ENCODE measurements at places on chromosomes 16 and 17. TPM values are rescaled to one million over a fixed set of nuclear protein-coding genes. Genes with fewer than 3 reads are reported as not detected.

BHLHA9 gene
- not detected for total RNA-seq

KCNG4 gene
- total RNA-seq, result not detected

CDR2L gene
- 2.2 TPM for total RNA-seq

MYH3 gene
- 2.3 TPM for total RNA-seq

NKIRAS2 gene
- 31.1 TPM for total RNA-seq

DNA sequence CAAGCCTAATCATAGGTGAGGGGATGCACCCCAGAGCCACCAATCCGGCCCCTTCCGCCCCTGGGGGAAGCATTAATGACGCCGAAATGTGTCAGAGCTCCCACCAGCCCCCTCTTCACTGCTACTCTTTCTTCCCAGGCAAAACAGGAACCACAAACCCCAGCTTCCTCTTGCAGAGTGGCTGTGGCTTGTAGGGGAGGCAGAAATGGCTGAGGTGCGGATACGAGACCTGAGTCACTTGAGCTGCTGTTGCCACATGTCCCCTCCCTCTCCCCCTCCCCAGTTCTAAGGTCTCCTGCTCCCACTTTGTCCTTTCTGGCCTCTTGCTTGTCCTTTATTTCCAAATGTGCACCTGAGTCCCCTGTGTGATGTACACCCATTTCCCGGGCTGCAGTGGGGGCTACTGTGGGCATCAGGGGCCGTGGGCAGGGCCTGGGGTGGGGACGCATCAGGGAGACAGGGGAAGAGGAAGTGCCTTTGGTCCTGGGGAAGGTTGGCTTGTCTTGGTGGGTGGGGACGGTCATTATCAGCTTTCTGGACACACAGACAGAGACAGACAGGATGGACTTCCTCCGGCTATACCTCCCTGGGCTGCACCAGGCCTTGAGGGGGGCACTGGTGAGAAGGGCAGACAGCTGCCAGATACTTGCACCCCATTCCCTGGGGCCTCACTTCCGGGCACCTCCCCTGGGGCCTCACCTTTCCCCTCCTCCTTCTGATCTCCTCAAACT, at the start of gene APOBR:
TSS of gene APOBR (plus strand) at position 523 of the 731 bp plus-strand sequence. CDS start at position 562, 39 bp downstream.
- peak; percentile 78 for DNase-seq

- DNase-seq, result peak; percentile 75
Measured at GRCh38 chr16:85028685-85029407, 1.3 kb downstream of the KIAA0513 start.

- no peak for DNase-seq
Measured at GRCh38 chr17:81386646-81387099, 8.6 kb upstream of the BAHCC1 start.

DNA sequence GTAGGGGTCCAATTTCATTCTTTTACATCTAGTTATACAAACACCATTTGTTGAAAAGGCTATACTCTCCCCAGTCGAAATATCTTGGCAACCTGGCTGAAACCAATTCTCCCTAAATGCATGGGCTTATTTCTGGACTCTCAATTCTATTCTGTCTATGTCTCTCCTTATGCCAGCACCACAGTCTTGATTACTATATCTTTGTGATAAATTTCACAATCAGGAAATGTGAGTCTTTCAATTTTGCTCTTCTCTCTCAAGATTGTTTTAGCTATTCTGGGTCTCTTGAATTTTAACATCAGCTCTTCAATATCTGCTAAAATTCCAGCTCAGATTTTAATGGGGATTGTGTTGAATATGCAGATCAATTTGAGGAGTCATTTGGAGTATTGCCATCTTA, 5.9 kb upstream of the TRIM25 start:
- DNase-seq, result no peak

GRCh38 chr16:3641801-3642396, 12.6 kb upstream of the DNASE1 start:
- no peak for DNase-seq

- no peak for DNase-seq
Measured at GRCh38 chr16:3730161-3731125, 13.1 kb upstream of the TRAP1 start.

DNA sequence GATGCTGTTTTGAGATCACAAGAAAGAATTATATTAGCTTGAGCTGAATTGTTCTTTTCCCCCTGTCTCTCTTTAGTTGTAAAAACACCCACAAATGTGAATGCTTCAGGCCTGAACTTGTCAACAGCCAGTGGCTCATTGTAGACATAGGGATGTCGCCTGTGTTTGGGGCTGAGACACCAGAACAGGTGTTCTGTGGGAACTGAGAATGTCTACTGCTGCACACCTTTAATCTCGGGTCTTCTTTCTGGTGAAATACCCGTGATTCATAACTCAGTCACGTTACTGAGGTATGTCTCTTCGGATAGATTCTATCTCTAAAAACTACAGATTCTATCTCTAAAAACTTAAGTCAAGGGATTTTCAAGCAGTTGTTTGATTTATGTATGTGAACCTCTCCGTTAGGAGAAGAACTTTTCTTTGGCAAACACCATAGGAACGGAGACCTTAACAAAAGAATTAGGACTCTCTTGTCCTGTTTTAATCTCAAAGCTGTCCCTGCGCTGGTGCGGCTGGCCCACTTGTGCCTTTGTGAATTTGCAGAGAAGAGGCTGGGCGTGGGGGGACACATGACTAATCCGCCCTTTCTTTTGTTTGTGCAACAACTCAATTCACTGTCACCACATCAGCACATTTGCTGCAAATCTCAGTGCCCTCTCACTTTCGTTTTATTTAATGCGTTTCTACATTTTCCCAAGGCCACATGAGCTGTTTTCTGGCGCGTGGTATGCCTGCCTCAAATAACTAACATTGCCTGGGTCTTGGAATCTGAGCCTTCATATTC, 643.0 kb downstream of the MAF start:
- no peak for DNase-seq

DNA sequence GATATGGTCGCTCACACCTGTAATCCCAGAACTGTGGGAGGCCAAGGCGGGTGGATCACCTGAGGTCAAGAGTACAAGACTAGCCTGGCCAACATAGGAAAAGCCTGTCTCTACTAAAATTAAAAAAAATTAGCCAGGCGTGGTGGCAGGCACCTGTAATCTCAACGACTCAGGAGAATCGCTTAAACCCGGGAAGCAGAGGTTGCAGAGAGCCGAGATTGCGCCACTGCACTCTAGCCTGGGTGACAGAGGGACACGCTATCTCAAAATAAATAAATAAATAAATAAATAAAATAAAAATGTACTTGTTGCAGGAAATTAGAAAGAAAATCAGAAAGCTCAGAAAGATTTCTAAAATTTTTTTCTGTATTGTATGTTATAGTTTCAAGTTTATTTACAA, 113.9 kb downstream of the LITAF start:
- no peak for DNase-seq

DNA sequence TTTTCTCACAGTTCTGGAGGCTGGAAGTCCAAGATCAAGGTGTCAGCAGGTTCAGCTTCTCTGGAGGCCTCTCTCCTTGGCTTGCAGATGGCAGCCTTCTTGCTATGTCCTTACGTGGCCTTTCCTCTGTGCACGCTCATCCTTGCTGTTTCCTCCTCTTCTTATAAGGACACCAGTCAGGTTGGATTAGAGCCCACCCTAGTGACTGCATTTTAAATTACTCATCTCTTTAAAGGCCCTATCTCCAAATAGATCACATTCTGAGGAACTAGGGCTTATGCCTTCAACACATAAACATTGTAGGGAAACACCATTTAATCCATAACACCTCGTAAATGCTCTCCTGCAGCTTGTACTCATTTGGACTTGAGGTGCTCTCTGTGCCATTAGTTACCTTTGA, 36.3 kb downstream of the DHRS7C start:
- no peak for DNase-seq

DNA sequence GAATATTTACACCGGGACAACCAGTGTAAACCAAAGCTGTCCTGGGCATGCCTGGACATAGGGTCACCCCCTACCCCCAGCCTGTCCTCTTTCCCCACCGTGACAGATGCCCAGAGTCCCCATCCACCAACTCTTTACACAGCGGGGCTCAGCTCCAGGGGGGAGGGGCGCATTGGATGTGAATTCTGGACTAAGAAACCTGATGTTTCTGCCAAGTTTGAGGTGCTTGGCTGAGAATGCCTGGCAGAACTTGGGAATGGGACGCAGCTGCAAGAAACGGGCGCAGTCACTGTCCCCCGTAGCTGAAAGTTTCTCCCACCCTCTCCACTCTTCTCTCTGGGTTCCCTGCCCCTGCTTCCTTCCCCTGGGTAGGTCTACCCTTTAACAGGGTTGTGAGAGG, 68.0 kb upstream of the CDC42EP4 start:
- DNase-seq, result no peak

GRCh38 chr16:12655537-12655936, 148.2 kb downstream of the CPPED1 start:
- no peak for DNase-seq

GRCh38 chr16:56939801-56940200, 7.9 kb downstream of the HERPUD1 start:
- DNase-seq, result no peak

DNA sequence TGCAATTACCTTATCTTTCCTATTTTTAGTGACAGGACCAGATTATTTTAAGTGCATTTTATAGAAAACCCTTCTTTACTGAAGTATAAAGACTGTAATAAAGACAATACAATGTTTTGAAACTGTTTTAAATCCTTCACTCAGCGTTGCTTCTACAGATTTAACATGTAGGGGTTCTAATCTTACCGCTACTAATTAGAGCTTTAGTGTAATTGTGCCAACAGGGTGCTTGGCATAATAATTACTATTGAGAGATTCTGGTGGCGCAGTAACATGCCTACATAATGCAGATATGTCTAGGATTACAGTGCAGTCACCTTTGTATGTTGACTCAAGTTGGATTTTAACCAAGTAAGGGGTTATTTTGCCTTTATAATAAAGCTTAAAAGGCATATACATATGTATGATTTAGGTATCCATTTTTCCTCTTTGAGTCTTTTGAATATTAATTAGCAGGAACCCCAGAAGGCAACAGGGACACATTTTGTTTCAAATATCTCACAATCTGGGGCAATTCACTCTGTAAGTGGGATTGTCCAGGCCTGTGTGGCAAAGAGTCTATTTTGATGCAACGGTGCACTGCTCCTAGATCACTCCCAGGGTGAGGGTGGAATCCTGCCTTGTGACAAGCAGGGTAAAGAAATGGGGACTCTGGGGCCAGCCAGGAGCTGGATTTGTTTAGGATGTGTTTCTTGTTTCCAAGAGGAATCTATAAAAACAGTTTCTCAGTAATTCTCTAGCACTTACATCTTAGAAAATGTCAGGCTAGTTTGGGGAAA, 604.7 kb upstream of the SALL1 start:
- DNase-seq, result no peak

- DNase-seq, result no peak
Measured at GRCh38 chr16:68362947-68363657, 52.3 kb downstream of the PRMT7 start.

GRCh38 chr17:80546267-80546666, 1.6 kb downstream of the RPTOR start:
- no peak for DNase-seq

- DNase-seq, result no peak
Measured at GRCh38 chr16:24430954-24431760, 108.2 kb upstream of the RBBP6 start.

DNA sequence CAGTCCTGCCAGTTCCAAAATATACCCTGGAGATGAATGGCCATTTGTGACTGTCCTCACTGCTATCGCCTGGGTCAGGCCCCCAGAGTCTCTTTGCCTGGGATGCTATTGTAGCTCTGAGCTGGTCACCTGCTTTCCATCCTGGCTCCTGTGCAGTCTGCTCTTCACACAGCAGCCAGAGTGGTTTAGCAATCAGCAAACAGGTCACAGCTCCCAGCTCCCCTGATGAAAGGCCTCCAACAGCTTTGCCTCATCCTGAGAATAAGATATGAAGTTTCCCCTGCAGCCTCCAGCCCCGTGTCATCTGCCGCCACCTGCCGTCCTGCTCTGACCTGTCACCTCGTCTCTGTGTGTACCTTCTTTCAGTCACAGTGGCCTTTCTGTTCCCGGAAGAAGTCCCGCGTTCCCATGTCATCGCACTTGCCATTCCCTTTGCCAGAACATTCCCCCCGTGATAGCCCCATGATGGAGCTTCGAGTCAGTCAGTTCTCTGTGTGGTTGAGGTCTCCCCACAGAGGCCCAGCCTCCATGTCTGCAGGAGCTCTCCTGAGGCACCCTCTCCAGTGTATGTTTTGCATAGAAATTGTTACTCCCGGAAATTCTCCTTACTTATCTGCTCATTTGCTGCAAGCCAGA, 281.5 kb downstream of the SNX29 start:
- DNase-seq, result peak; percentile 86

DNA sequence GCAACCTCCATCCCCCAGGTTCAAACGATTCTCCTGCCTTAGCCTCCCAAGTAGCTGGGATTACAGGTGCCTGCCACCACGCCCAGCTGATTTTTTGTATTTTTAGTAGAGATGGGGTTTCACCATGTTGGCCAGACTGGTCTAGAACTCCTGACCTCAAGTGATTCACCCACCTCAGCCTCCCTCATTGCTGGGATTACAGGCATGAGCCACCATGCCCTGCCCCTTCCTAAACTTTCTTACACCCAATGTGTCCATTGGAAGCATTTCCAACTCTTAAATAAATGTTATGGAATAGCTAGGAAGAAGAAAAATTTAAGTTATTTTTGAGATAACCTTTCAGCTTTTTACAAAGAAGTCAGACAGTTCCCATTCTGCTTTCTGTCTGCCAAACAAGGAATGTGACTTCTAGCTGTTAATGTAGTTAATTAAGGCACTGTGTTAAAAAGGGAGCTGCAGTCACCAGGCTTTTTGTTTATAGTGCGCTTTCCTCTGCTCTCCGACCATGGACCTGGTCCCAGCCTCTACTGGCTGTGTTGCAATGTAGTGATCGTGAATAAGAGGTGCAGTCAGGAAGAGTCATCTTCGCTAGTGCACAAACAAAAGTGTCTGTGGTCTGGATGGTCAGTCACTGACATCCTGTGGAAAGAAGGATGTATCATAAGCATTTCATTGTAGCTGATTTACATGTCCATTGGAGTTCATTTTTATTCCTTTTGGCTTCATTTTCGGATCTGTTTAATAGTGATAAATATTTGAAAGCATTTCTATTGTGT, 39.7 kb downstream of the USP10 start:
- DNase-seq, result no peak

- no peak for DNase-seq
Measured at GRCh38 chr16:20072874-20073202, 852 bp downstream of the GPR139 start.

- no peak for DNase-seq
Measured at GRCh38 chr16:5187402-5187952, 89.9 kb upstream of the EEF2KMT start.

- DNase-seq, result peak; percentile 89
Measured at GRCh38 chr16:29995324-29995910, at the start of gene HIRIP3. Gene HIRIP3 (minus strand): TSS chr16:29995617. CDS start chr16:29995605, 12 bp downstream.
